ENCODE measurements at places on chromosomes 7 and 10.

GRCh38 chr10:13837966-13838365 is 251.2 kb downstream of the PRPF18 start:
- DNase-seq, result no peak

GRCh38 chr10:106506526-106507283 is 657.8 kb downstream of the SORCS1 start:
- no peak for DNase-seq

- no peak for DNase-seq
Measured at GRCh38 chr10:86304436-86304835, 62.2 kb downstream of the GRID1 start.

GRCh38 chr7:130090745-130091532 is 20.6 kb downstream of the KLHDC10 start:
- no peak for DNase-seq

GRCh38 chr7:84182301-84182700 is 12.3 kb downstream of the SEMA3A start:
- DNase-seq, result no peak

- DNase-seq, result no peak
Measured at GRCh38 chr7:66558201-66558641, 70.5 kb upstream of the KCTD7 start.

DNA sequence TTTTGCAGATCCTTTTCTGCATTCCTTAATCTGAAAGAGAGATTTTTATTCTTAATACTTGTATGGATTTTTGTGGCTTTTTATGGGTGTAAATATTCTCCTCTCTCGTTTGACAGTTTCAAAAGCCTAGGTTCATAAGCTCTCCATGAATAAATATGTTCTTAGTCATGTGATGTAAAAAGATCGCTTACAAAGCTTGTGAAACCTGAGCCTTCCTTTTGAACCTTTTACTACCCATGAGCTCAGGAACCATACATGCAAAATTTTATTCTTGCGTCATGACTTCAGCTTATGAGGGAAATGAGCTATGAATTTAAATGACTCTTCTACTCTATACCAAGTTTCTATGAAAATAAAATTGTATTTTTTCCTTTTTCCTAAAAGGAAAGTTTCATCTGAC is 98.7 kb downstream of the POLL start:
- no peak for DNase-seq

- no peak for DNase-seq
Measured at GRCh38 chr7:386385-386784, 96.4 kb downstream of the FOXL3 start.

DNA sequence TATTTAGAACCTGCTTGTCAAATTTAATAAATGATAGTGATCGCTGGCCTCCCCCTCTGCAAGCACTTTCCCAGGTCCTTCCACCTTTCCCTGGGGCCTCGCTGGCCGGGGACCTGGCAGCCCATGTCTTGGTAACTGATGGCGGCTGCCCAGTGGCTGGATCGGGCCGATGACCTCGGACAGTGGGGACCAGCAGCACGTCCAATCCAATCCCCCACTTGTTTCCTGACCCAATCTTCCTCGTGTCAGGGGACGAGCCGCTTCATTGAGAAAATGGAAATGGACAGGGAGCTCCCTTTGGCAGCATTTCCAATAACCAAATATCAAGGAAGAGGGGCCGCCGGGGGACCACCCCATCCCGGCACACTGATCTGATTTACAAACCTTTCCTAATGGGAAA is 17.2 kb downstream of the EBF3 start:
- no peak for DNase-seq

GRCh38 chr7:30771880-30772425 is 736 bp downstream of the MINDY4 start:
- no peak for DNase-seq

DNA sequence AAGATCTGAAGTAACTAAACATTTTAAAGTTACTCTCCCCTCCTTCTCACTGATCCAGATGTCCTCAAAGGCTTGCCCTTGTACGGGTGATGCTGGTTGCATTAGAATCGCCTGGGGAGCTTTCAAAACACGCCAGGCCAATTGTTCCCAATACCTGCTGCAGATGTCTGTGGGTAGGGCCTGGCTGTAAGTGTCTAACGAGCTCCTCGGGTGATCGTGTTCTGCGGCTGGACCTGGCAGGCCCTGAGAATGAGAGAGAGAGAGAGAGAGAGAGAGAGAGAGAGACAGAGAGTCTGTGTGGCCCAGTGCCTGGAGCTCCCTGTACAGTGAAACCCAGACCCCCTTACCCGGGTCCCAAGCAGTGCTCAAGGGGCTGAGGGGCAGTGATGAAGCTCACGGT is 8.4 kb downstream of the COL13A1 start:
- DNase-seq, result no peak

- DNase-seq, result no peak
Measured at GRCh38 chr7:40374575-40374974, 239.8 kb downstream of the SUGCT start.

GRCh38 chr7:151491859-151492258 is 27.8 kb downstream of the RHEB start:
- no peak for DNase-seq

GRCh38 chr7:37162106-37162505 is 286.6 kb downstream of the ELMO1 start:
- no peak for DNase-seq

GRCh38 chr7:33862946-33863814 is 42.2 kb upstream of the BMPER start:
- no peak for DNase-seq

DNA sequence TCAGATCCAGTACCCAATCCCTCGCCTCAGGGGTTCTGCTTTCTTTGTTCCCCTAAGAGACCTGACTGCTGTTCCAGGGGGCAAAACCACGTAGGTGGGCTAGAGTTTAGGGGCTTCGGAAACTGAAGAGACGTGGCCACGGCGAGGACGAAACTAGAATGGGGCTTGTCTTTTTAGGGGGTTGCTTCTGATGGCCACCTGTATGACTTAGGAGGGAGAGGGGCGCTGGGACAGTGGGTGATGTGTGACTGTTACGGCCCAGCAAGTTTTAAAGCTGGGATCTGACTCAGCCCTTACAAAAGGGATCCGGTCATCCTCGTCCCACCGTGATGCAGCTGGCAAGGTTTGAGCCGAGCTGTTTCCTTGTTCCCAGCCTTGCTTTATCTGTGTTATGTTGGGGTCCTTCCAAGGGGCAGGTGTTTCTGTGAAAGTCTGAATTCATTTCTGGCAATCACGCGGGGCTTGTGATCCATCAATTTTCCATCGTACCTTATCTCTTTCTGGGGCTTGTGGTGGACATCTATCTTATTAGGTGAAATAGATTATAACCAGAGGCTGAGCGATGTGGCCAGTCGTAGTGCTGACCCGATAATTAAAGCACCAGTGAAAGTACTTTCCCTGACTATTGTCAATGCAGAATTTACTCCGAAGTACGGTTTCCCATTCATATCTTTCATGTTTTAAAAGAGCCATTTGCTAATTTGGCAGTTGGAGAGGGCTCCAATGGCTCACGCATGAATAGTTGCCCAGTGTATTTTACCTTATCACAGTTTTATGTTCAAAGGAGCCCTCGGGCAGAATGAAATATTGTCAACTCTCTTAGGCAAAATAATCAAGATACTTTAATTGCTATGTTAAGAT is 830 bp downstream of the MET start:
- no peak for DNase-seq
